Cardiac ventricle fibroblast (primary cell): ENCODE measurements at places on chromosomes 12 and 14. TPM values are rescaled to one million over a fixed set of nuclear protein-coding genes. Genes with fewer than 3 reads are reported as not detected.

TSHR gene
- not detected in 2 replicates for total RNA-seq

MIP gene
- total RNA-seq: not detected in 2 replicates

RAB15 gene
- total RNA-seq: 3.4 and 4.2 TPM in 2 replicates

OVCH1 gene
- total RNA-seq: 0.06 and 0.20 TPM in 2 replicates

GOLT1B gene
- total RNA-seq: 29.0 and 33.4 TPM in 2 replicates

ATL1 gene
- 3.2 and 3.7 TPM in 2 replicates for total RNA-seq

RIN3 gene
- total RNA-seq: 6.1 and 7.9 TPM in 2 replicates

MGP gene
- 4,519 and 5,324 TPM in 2 replicates for total RNA-seq

ANO2 gene
- total RNA-seq: 0.05 and 0.25 TPM in 2 replicates

LRTM2 gene
- not detected in 2 replicates for total RNA-seq

RFX4 gene
- not detected in 2 replicates for total RNA-seq

EML5 gene
- not detected in 2 replicates for total RNA-seq

KERA gene
- total RNA-seq: 0.20 TPM in 1 of 2 replicates, not detected in the other

APOLD1 gene
- total RNA-seq: 1.5 and 3.2 TPM in 2 replicates

MMP19 gene
- 36.8 and 37.2 TPM in 2 replicates for total RNA-seq

PPP1R1A gene
- total RNA-seq: 0.37 and 0.54 TPM in 2 replicates

TAS2R8 gene
- not detected in 2 replicates for total RNA-seq

IFI27 gene
- total RNA-seq: 6.8 and 24.6 TPM in 2 replicates

CCDC88C gene
- total RNA-seq: 1.6 and 1.7 TPM in 2 replicates

OR11G2 gene
- total RNA-seq: not detected in 2 replicates

FOXG1 gene
- total RNA-seq: 0.05 TPM in 1 of 2 replicates, not detected in the other

INSM2 gene
- not detected in 2 replicates for total RNA-seq

RCOR1 gene
- total RNA-seq: 11.9 and 12.4 TPM in 2 replicates

TRIM9 gene
- 2.5 and 5.3 TPM in 2 replicates for total RNA-seq

ACRBP gene
- total RNA-seq: 0.10 and 0.31 TPM in 2 replicates

CMKLR1 gene
- 0.50 and 1.7 TPM in 2 replicates for total RNA-seq

RAB35 gene
- 15.2 and 18.4 TPM in 2 replicates for total RNA-seq
